Small intestine (tissue), 16 donors: ENCODE measurements at places on chromosomes 2 and 18.

GRCh38 chr2:26008851-26009566 is 24.9 kb upstream of the RAB10 start:
- peak; percentile 61 for DNase-seq

GRCh38 chr2:7119132-7119835 is 202.1 kb downstream of the RNF144A start:
- peak; percentile 24 for DNase-seq

- DNase-seq = no peak
These were observed 17.5 kb downstream of the NOSTRIN start for GRCh38 chr2:168819829-168820489.

DNA sequence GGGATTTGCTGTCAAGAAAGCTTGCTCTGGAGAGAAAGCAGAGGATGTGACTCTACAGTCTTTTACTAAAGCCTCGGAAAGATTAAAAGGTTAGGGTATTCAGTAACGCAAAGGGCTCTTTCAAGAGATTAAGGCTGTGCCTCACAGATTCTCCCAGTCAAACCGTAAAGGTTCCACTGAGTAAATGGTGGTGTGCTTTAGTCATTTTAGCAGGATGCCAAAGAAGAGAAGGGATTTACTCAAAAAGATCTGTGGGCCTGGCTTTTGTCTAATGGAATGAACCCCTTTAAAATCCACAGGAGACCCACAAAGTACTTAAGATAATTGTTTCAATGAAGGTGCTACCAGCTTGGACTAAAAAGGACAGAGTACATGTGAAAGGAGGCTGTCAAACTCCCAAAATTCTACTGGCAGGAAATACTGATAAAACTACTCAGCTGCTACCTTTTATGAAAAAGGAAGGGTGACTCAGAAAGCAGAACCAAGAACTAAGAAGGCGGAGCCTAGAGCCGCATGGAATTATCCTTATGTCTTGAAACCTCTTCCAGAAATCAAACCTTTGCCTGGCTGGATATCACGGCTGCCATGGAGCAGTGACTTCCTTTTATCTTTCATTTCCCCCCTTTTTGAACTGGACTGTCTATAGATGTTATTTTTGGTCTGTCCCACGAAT is 670.2 kb upstream of the ZEB2 start:
- no peak for DNase-seq

DNA sequence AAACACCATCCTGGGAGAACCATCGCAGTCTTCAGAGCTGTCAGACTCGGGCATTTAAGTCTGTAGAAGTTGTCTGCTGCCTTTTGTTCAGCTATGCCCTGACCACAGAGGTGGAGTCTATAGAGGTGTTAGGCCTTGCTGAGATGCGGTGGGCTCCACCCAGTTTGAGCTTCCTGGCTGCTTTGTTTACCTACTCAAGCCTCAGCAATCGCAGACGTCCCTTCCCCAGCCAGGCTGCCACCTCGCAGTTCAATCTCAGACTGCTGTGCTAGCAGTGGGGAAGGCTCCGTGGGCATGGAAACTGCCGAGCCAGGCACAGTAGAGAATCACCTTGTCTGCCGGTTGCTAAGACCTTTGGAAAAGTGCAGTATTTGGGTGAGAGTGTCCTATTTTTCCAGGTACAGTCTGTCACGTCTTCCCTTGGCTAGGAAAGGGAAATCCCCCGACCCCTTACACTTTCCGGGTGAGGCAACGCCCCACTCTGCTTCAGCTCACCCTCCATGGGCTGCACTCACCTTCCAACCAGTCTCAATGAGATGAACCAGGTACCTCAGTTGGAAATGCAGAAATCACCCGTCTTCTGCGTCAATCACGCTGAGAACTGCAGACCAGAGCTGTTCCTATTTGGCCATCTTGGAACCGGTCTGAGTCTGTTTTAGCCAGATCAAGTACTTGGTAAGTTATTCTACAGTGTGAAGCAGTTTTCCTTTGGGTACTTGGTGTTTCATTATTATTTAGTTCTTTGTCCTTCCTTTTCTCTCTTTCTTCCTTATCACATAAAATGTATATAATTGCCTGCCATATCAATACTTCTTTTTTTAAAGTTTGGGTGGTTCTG is 71.5 kb downstream of the CDC42EP3 start:
- no peak for DNase-seq

GRCh38 chr2:1397350-1397749 is 15.9 kb upstream of the TPO start:
- no peak for DNase-seq

- DNase-seq = no peak
These were observed 79.5 kb upstream of the KLF7 start for GRCh38 chr2:207244971-207245925.

- DNase-seq = no peak
These were observed 8.7 kb downstream of the CYRIA start for GRCh38 chr2:16656784-16657391.

DNA sequence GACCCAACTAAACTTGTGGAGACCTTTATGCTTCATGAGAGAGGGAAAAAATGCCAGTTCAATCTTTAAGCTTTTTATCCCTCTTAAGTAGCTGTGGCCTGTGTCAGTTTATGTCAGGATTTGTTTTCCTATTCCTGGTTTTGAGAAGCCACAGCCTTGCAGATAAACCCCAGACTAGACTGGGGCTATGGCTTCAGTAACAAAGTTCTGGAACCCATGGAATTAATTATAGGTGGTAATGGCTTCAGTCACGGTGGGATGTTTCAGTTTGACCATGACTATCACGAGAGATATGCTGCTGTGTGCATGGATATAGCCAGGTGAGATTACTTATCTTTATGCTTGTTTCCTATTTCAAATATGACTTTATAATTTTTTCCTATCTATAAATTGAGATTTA is 134.8 kb downstream of the RAPGEF4 start:
- DNase-seq = no peak

DNA sequence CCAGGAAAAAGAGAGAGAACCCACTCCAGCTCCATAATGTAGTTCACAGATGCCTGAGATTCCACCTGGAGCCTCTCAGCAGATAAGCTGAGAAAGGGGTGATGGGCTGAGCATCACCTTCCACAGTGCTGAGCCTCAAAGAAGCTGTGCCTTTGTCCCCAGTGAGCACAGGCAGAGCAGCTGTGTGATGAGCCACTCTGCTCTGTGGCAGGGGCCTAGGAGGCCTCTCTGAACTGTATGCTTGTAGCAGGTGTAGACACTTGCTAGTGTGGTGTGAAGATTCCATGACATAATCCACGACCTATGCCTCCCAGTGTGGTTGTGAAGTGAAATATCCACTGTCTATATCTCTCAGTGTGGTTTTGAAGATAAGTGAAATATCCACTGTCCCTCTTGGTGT is 70.4 kb upstream of the MGAT4A start:
- no peak for DNase-seq

DNA sequence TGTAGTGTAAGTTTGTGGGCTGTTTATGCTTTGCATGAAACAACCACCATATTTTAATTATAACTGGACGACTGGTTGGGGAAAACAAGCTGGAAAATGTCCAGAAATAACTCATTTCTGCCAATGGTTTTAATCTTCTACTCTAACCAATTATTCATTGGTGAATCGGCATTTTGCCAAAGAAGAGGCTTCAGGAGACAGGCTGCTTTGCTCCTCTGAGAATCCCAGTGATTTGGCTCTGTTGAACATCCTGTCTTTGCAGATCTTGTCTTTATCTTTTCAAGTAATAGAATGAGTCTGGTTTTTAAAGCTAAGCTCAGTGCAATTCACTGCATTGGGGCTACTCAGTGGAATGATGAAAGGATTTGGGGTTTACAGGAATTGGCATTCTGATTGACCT is 109.6 kb downstream of the APOB start:
- no peak for DNase-seq

- DNase-seq = no peak
These were observed 73.8 kb upstream of the NEUROD1 start for GRCh38 chr2:181754105-181754504.

DNA sequence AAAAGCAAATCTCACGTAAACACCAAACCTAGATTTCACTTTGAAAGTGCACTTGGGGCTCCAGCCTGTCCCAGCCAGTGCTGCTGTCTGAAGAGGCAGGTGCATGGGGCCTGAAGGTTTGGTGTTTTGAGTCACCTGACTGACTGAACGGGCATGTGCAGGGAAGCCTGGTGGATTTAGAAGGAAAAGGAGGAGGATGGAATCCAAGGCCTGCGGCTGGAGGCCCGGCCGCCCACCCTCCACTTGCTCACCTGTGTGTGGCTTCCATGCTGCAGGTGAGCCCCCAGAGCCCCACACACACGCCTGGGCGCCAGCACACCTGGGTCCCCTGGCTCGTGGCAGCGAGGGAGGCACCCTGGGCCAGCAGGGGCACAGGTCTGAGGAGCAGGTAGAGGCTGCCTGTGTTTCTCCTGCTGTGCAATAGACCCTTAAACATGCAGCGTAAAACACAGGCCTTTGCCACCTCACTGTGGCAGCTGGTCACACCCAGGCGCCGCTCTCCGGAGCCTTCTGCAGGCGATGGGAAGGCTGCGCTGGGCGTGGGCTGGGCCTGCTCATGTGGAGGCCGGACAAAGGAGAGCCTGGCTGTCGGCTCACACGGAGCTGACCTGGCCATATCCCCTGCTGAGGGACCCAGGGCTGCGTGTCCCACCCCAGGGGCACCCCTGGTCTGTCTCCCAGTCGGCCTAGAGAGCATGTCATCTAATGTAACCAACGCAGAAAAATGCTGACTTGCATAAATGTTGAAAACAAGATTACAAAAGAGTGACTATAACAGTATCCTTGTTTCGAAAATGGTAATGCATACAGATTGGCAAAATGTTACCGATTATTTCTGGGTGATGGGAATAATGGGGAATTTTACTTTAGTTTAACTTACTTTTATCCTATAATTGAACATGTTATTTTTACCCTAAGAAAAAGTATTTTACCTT is 71.3 kb downstream of the TMEM18 start:
- DNase-seq = no peak

DNA sequence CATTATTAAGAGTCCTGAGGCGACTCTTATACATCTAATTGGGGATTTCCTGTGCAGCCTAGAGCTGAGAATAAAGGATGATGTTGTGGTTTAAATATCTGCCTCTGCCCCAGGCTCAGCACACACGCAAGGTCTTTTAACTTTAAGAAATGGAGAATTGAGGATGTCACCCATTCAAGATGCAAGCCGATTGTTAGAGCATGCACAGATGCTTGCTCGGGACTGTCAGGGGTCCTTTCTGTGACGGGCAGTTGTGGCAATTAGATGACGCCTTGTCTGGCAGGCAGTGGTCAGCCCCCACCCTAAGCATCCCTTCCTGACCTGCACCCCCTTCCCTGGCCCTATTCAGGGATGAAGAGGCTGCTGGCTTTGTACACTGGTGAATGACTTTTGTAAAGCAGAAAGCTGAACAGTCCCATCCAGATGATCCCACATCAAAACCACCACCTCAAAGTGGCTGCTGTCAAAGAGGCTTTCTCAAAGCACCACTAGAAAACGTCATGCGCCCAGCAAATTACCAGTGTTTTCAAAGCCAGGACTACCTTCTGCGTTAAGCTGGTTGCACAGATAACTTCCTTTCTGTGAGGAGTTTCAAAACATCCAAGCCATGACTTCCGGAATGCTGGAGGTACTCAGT is 23.7 kb downstream of the FAM178B start:
- DNase-seq = no peak

DNA sequence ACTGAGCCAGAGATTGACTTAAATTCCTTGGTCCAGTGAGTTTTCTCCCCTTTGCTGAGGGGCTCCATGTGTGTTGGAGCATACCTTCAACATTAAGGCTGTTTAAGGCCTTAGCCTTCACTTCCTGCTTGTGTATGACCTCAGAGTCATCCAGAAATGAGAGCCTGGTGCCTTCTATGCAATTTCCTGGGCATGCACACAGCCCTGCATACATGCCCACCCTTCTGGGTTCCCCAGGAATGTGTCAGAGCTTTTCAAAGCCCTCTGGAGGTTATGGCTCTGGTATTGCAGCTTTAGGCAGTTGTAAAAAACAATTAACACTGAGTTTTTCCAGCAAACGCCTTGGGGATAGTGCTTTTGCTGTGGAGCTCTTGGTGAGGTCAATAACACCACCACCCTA is 16.7 kb downstream of the IL1R1 start:
- DNase-seq = no peak

GRCh38 chr2:60297296-60298005 is 256.0 kb downstream of the BCL11A start:
- no peak for DNase-seq

DNA sequence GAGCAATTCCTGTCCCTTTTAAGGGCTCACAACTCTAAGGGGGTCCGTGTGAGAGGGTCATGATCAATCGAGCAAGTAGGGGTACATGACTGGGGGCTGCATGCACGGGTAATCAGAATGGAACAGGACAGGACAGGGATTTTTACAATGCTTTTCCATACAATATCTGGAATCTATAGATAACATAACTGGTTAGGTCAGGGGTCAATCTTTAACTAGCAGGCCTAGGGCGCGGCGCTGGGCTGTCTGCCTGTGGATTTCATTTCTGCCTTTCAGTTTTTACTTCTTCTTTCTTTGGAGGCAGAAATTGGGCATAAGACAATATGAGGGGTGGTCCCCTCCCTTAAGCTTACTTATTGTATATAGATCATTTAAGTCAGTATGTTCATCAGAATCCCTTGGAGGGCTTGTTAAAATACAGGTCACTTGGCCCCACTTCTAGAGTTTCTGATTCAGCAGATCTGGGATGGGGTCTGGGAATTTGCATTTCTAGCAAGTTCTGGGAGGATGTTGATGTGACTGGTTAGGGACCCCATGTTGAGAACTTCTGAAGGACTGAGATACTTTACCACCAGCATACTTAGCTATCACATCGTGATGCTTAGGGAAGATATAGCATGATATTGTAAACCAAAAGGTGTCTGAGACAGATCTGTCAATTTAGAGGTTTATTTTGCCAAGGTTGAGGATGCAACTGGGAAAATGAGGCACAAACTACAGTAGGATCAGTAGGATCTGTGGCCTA is 2.8 kb upstream of the INPP4A start:
- peak; percentile 50 for DNase-seq

- DNase-seq = peak; percentile 21
These were observed 304.6 kb downstream of the PARD3B start for GRCh38 chr2:204849892-204850291.

GRCh38 chr2:64341461-64341860 is 112.5 kb upstream of the LGALSL start:
- DNase-seq = no peak

- DNase-seq = peak; percentile 42
These were observed 85.4 kb upstream of the ZCCHC2 start for GRCh38 chr18:62437235-62438017.

GRCh38 chr18:63438181-63438580 is 15.9 kb upstream of the VPS4B start:
- no peak for DNase-seq

DNA sequence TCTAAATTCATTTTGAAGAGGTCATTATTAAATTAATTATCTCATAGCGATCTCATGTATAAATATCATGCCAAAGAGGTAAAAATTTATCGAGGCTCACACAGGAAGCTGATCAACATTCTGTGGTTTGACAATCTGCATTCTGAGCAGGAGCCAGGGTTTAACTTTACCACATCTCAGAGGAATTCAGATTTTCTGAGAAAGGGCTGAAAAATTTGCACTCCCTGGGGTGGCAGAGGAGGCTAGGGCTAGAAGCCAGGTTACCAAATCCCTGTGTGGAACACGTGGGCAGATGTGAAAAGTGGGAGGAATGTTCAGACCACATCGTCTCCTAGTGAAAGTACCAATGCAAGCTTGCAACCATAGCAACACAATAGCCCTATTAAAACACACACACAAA is 63.5 kb upstream of the CTLA4 start:
- no peak for DNase-seq

GRCh38 chr2:8049851-8050571 is 631.8 kb upstream of the ID2 start:
- DNase-seq = peak; percentile 2

GRCh38 chr2:102606353-102606752 is 13.0 kb upstream of the SLC9A2 start:
- DNase-seq = peak; percentile 54
